ENCODE measurements at places on chromosomes 1 and 21. TPM values are rescaled to one million over a fixed set of nuclear protein-coding genes. Genes with fewer than 3 reads are reported as not detected.

GRCh38 chr1:175343945-175344344 lies 151.4 kb upstream of the KIAA0040 start:
- no peak for DNase-seq
- H3K27me3 ChIP-seq: peaks cover 51% of the 10 kb centered on the region
- no peaks in the 10 kb centered on the region for H3K4me1 ChIP-seq
- H3K27ac ChIP-seq: no peak overlapping the region
- no peak overlapping the region for H3K4me3 ChIP-seq
- no peaks in the 10 kb centered on the region for H3K36me3 ChIP-seq

GRCh38 chr1:81254560-81254959 lies 546.2 kb upstream of the ADGRL2 start:
- no peaks in the 10 kb centered on the region for H3K36me3 ChIP-seq
- H3K27me3 ChIP-seq: no peaks in the 10 kb centered on the region
- no peak overlapping the region for H3K27ac ChIP-seq
- peak; percentile 12 for DNase-seq

Gene CD5L
- not detected for total RNA-seq

- H3K4me1 ChIP-seq: peaks cover 21% of the 10 kb centered on the region
- no peaks in the 10 kb centered on the region for H3K27me3 ChIP-seq
- no peak for DNase-seq
- H3K27ac ChIP-seq: peak overlapping the region; percentile 92
- H3K4me3 ChIP-seq: peak overlapping the region; percentile 94
Measured at GRCh38 chr1:150233359-150234308, 2.3 kb downstream of the ANP32E start.

- H3K36me3 ChIP-seq: no peaks in the 10 kb centered on the region
- no peak for DNase-seq
- H3K4me3 ChIP-seq: no peak overlapping the region
- no peak overlapping the region for H3K27ac ChIP-seq
- H3K27me3 ChIP-seq: no peaks in the 10 kb centered on the region
Measured at GRCh38 chr1:219236933-219237610, 63.4 kb downstream of the LYPLAL1 start.

DNA sequence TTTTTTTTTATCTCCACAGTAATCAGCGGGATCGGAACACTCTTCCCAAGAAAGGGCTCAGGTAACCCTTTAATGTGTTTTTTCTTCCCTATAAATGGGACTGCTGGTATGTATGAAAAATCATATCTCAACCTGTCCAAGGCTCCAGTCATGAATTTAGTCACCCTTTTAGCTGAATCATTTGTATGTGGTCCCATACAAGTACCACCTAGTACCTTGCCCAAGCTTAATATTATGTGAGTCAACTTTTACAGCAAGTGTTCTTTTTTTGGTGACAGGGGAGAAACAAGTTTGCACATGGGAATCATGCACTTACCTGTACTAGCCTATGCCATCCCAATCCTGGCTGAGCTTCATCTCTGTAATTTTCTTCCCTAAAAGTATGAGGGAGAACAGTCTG lies 43.7 kb upstream of the IPO9 start:
- no peak for DNase-seq
- no peaks in the 10 kb centered on the region for H3K4me1 ChIP-seq
- peaks cover 21% of the 10 kb centered on the region for H3K36me3 ChIP-seq
- H3K27ac ChIP-seq: no peak overlapping the region

- H3K4me3 ChIP-seq: peak overlapping the region; percentile 84
- no peak for DNase-seq
- no peaks in the 10 kb centered on the region for H3K27me3 ChIP-seq
- peaks cover 72% of the 10 kb centered on the region for H3K4me1 ChIP-seq
Measured at GRCh38 chr1:23527366-23527765, 3.7 kb downstream of the E2F2 start.

- peaks cover 20% of the 10 kb centered on the region for H3K4me1 ChIP-seq
- no peak for DNase-seq
- H3K4me3 ChIP-seq: no peak overlapping the region
- H3K36me3 ChIP-seq: no peaks in the 10 kb centered on the region
- H3K27ac ChIP-seq: no peak overlapping the region
Measured at GRCh38 chr1:39173119-39173994, 31.1 kb upstream of the MACF1 start.

- H3K36me3 ChIP-seq: no peaks in the 10 kb centered on the region
- no peak overlapping the region for H3K27ac ChIP-seq
- no peaks in the 10 kb centered on the region for H3K27me3 ChIP-seq
- no peak overlapping the region for H3K4me3 ChIP-seq
Measured at GRCh38 chr1:215345208-215345607, 221.9 kb upstream of the KCTD3 start.

Gene SH2D5
- total RNA-seq: 10.4 TPM

GRCh38 chr1:113325022-113325421 lies 65.3 kb upstream of the MAGI3 start:
- DNase-seq: peak; percentile 56
- H3K36me3 ChIP-seq: no peaks in the 10 kb centered on the region
- H3K27me3 ChIP-seq: no peaks in the 10 kb centered on the region

Gene RGS4
- not detected for total RNA-seq

Gene SLAMF6
- total RNA-seq: not detected

Gene MYOG
- not detected for total RNA-seq

GRCh38 chr21:33259428-33259827 lies 6.7 kb upstream of the IL10RB start:
- H3K4me1 ChIP-seq: no peaks in the 10 kb centered on the region
- 0 out of 2 replicates have a peak, but pooled peaks cover 5% of the 10 kb centered on the region for H3K36me3 ChIP-seq
- H3K27me3 ChIP-seq: no peaks in the 10 kb centered on the region
- no peak overlapping the region for H3K27ac ChIP-seq
- no peak overlapping the region for H3K4me3 ChIP-seq

DNA sequence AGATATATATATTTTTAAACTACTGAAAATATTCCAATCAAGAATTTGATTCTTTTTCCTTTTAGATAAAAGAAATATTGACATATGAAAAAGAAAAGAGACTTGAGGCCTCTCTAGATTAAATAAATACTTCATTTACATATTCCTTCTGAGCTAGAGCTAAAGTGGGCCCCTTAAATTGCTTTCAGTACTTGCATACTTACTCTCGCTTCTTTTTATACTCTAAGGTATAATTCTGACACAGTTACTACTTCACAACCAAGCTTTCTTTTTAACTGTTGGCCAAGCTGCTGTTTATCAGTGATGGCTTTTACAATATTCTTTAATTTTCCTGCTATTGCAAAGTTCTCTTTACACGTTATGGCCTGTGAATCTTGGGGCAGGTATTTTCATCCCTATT lies 24.6 kb downstream of the EXTL2 start:
- H3K4me1 ChIP-seq: no peaks in the 10 kb centered on the region
- no peaks in the 10 kb centered on the region for H3K36me3 ChIP-seq
- H3K27ac ChIP-seq: no peak overlapping the region
- H3K27me3 ChIP-seq: no peaks in the 10 kb centered on the region

DNA sequence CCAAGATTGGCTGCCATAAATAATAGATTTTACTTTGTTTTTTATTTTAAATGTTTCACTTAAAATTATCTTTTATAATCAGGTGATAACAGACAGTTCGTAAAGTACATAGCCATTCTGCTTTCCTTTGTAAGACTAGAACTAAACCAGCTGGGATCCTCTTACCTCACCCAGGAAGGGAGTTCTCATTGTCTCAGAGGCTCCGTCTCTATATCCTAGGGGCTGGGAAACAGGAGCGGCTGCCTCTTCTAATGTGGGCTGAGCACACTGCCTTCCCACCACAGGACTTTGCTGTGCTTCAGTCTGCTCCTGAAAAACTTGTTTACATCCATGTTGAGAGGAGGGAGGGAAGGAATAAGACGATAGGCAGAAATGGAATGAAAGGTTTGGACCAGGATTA lies 45.6 kb upstream of the PGD start:
- DNase-seq: no peak
- peaks cover 6% of the 10 kb centered on the region for H3K36me3 ChIP-seq
- no peaks in the 10 kb centered on the region for H3K27me3 ChIP-seq
- H3K4me1 ChIP-seq: no peaks in the 10 kb centered on the region

DNA sequence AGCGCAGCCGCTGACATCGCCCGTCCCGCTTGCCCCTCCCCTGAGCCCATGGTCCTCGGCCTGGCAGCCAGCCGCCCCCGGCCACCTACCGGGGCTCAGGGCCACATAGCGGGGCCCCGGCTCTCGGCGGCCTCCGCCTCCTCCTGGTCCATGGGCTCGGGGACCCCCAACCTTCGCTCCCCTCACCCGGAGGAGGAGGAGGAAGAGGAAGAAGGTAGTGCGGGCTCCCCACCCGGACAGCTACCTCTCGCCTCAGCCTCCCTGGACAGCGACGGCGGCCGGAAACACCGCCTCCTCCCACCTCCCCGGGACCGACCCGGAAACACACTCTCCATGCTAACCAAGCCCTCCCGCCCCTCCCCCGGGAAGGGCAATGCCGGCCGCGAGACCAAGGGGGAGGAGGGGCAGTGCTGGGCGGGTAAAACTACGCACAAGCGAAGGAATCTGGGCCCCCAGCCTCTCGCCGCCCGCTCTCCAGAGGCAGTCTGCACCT lies at the start of gene KIAA0319L:
TSS of gene KIAA0319L (minus strand) at position 286 of the 493 bp plus-strand sequence. CDS start 2,912 bp downstream, outside the sequence.
- peaks cover 19% of the 10 kb centered on the region for H3K4me1 ChIP-seq
- peak within 1 kb of the TSS; percentile 84 for H3K27ac ChIP-seq
- H3K4me3 ChIP-seq: peak within 1 kb of the TSS; percentile 78
- peaks cover 9% of the 10 kb centered on the region for H3K36me3 ChIP-seq
- H3K27me3 ChIP-seq: no peaks in the 10 kb centered on the region

- H3K36me3 ChIP-seq: no peaks in the 10 kb centered on the region
- peaks cover 12% of the 10 kb centered on the region for H3K4me1 ChIP-seq
- H3K27me3 ChIP-seq: no peaks in the 10 kb centered on the region
- peak overlapping the region; percentile 63 for H3K4me3 ChIP-seq
- DNase-seq: no peak
Measured at GRCh38 chr1:178725466-178726086, 532 bp downstream of the RALGPS2 start.

GRCh38 chr1:245000872-245001188 lies 136.5 kb upstream of the HNRNPU start:
- no peaks in the 10 kb centered on the region for H3K27me3 ChIP-seq
- H3K4me3 ChIP-seq: no peak overlapping the region
- H3K27ac ChIP-seq: no peak overlapping the region

Gene ADGRL4
- 0.10 TPM for total RNA-seq

GRCh38 chr1:44057293-44057692 lies 26.0 kb upstream of the SLC6A9 start:
- DNase-seq: no peak
- no peak overlapping the region for H3K27ac ChIP-seq
- H3K4me1 ChIP-seq: peaks cover 13% of the 10 kb centered on the region
- H3K27me3 ChIP-seq: no peaks in the 10 kb centered on the region

DNA sequence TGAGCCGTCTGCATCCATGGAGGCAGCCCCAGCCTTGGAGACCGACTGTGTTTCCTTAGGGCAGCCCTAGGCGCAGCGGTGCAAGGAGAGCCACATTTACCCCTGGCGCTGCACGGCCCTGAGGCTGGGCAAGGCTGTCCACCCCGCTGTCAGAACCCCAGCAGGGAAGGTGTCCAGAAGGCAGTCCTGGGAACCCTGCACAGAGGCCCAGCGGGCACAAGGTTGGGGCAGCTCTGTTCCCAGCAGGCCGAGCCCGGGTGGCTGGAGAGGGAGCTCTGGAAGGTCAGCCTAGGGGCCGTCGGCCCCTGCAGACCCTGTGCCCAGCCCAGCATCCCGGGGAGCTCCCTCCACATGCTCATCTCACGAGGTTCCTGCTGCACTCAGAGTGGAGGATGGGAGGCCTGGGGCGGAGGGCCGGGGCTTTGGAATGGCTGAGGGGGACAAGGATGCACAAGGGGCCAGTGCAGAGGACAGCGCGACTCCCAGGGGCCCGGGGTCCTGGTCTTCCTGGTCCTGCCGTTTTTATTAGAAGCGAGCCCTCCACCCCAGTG lies 19.9 kb upstream of the SAMD11 start:
- no peak for DNase-seq
- peak overlapping the region; percentile 19 for H3K4me3 ChIP-seq
- no peaks in the 10 kb centered on the region for H3K27me3 ChIP-seq
- peaks cover 24% of the 10 kb centered on the region for H3K4me1 ChIP-seq
- no peaks in the 10 kb centered on the region for H3K36me3 ChIP-seq

GRCh38 chr1:47262787-47263413 lies 30.9 kb upstream of the TAL1 start:
- peak; percentile 24 for DNase-seq
- H3K4me3 ChIP-seq: no peak overlapping the region
- no peak overlapping the region for H3K27ac ChIP-seq
- H3K4me1 ChIP-seq: no peaks in the 10 kb centered on the region
